Chondrocyte (in vitro differentiated cells): ENCODE measurements at places on chromosomes 7 and 10. TPM values are rescaled to one million over a fixed set of nuclear protein-coding genes. Genes with fewer than 3 reads are reported as not detected.
A peak's percentile ranks its signal among the peaks of the same experiment; 100 is the strongest.

Gene EXOC6
- 7.0 to 7.2 TPM (median 7.0 TPM) in 3 replicates for total RNA-seq

DNA sequence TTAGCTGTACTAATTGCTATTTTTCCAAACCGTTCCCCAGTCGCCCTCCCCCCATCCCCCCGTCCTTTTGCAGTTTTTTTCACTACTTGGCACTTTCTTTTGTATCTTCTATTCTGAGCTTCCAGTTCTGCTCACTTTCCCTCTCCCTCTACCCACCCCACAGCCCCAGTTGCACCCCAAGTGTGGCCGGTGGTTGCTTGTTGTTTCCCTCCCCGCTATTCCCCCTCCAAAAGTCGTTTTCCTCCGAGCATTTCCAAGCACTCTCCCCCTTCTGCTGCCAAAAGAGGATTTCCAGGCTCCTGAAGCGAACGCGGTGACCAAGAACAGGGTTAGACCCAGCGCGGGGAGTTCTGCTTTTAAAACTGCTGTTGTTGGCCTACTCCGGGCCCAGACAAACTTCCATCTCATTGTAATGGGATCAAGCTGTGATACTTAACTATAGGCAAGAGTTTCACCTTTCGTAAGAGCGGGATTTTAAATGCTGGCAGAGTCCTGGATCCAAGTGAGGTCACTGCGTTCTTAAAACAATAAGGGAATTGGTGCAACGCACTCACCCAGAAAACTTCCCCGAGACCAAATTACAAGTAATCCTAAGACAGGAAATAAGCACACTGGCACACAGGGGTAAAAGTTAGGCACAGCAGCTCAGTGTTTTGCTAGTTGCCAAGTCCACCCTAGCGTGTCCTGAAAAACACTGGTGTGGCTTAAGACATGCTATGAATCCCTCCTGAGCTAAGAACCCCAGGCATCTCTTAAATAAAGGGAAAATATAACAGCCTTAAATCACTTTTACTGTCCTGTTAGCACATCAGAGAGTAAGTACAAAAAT lies 1.5 kb upstream of the RGS10 start:
- no peak for DNase-seq

GRCh38 chr7:151819866-151820265 lies 57.0 kb downstream of the PRKAG2 start:
- DNase-seq = peak; percentile 32

GRCh38 chr7:151804756-151805155 lies 72.2 kb downstream of the PRKAG2 start:
- DNase-seq = peak; percentile 40

DNA sequence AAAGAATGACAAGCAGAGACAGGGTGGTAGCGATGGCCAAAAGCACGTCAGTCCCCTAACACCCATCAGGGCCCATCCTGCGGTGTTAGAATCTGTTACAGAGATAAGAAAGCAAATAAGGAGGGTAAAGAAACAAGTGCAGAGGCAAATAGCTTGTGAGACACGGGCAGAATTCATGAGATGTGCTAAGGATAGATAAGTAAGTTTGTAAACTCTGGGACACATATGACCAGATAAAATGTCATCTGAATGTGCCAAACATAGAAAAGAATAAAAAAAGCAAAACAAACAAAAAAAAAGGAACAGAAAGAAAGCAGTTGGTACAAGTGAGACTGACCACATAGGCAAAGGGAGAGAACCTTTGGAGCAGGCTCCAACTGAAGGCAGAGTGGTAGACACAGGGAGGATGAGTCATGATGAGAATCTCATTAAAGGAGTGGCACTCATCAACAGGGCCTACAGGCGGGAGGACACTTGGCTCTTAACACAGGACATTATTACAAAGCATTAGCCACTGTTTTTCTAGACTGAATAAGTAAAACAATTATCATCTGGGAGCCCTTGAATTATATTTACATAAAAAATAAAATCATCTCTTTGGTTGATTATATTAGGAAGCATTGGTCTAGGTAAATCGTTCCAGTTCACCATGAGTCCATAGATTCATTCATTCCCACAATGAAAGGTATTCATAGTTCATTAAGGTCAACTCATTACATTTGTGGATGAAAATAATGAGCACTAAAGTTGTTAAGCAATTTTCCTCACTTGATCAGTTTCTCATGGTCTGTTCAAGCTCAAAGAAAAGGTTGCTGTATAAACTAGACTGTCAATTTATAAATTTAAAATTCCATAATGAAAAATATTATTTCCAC lies 21.5 kb upstream of the EPHB6 start:
- no peak for DNase-seq

DNA sequence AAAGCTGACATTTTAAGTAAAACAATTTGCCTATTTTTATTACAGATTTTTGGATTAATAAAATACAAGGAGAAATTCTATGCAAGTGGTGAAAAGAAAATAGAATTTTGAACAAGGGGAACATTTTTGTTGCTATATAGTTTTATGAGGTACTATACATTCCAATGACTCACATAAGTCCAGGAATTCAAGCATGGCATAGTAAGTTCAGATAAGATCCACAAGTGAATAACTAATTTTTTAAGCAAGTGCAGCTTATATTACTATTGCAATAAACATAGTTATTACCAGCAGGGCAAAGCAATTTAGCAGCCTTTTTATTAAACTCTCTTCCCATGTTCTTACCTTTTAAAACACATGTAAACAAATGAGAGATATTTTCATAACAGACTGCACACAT lies 1123.5 kb upstream of the LRRN3 start:
- no peak for DNase-seq

DNA sequence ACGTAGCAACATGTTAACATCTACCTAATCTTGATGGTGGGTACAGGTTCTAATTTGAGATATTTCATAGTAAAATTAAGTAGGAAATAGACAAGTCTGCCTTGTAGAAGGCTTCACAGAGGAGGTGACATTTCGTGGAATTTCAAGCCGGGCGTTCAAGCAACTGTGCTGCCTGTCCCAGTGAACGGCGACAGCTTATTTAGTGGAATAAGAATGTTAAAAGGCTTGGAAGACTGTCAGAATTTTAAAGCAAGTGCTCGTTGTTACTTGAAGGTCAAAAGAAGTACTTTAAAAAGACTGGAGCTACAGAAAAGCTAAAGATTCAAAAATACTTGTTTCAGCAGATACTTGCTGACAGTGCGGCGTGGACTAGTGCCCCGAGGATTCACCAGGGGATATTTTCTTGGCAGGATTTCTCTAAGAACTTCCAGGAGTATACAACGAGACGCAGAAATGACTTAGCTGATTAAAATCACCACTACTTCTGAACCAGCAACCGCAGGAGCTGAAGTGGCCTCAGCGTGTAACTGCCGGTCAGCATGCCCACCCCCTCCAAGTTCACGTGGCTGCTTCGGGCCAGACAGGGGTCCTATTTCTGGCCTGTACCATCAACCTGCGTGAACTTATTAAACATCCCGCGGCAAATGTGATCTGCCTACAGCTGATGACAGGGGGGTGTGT lies 46.5 kb downstream of the CTBP2 start:
- no peak for DNase-seq

GRCh38 chr7:118040562-118040961 lies 143.4 kb upstream of the LSM8 start:
- DNase-seq = no peak

Gene ATP6V0A4
- total RNA-seq = 0.35 to 0.70 TPM (median 0.51 TPM) in 3 replicates

Gene HACD1
- 31.6 to 77.4 TPM (median 71.6 TPM) in 3 replicates for total RNA-seq

Gene ZNF107
- 1.7 to 3.3 TPM (median 1.9 TPM) in 3 replicates for total RNA-seq

GRCh38 chr7:131061158-131061557 lies 266.5 kb upstream of the MKLN1 start:
- DNase-seq = no peak

GRCh38 chr10:29142516-29143314 lies 146.2 kb upstream of the LYZL1 start:
- no peak for DNase-seq

DNA sequence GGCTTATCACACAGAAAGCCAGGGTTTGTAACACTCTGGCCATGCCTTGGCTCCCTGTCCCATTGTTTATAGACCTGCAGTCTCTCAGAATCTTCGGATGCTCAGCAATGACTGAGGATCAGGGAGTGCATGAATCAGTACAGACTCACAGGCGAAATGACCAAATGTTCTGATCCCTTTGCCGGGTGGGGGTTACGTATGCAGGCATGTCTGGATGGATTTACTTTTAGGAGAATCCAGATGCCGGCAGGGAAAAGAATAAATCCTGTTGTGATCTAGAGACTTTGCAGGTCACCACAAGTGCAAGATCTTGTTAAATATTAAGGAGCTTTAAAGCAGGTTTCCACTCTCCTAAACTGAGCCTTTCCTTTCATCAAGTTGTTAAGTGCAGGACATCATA lies 149.5 kb downstream of the SFMBT2 start:
- no peak for DNase-seq

DNA sequence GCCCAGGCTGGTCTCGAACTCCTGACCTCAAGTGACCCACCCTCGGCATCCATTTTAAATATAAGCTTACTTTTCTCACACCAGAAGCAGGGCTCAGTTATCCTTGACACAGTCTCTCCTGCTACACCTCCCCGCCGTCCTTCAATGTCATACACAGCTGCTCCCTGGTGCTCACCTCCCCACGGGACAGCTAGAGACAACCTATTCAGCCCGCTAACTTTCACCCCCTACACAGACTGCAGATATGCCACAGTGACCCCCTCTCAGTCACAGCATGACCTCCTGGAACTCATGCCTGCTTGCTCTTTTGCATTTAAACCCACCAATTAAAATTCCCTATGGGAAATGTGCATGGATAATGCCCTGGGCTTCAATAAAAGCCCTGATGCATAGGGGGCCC lies 44.2 kb upstream of the KCNMA1 start:
- no peak for DNase-seq

DNA sequence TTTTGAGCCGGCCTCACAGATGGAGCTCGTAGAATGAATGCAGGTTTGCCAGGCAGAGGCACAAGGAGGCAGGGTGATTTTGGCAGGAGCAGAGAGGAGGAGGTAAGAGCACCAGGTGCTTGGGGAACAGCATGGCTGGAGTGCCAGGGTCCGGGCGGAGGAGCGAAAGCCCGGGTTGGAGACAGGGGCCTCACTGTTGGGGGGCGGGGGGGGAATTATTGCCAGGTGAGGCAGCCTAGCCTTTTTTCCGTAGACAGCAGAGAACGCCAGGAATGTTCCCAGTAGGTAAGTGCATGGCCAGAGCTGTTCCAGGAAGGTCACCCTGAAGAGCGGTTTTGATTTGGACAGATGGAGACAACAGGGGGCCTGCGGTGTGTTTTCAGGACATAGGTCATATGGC lies 9.5 kb downstream of the SRRM3 start:
- DNase-seq = no peak

DNA sequence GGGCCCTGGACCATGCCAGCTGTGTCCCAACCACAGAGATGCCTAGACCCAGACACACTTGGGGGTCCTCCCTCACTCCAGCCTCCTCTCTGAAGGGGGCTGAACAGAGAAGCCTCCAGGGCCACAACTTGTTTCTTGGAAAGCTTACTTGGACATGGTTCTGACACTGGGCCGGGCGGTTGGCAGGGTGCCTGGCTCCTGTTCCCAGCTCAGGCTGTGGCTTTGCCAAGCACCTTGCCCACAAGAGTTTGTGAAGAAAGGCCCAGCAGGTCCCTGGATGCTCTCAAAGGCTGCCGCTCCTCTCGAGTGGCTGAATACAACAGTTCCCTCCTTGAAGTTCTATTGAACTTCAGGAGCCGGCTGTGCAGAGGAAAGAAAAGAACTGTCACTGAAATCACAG lies 181.6 kb downstream of the PTPN20 start:
- no peak for DNase-seq

Gene PTEN
- 82.9 to 85.4 TPM (median 83.5 TPM) in 3 replicates for total RNA-seq

GRCh38 chr10:109187677-109188076 lies 735.6 kb downstream of the XPNPEP1 start:
- no peak for DNase-seq

Gene SPOCK2
- 0.32 to 1.4 TPM (median 0.80 TPM) in 3 replicates for total RNA-seq

GRCh38 chr10:88062798-88063472 lies 199.5 kb downstream of the PTEN start:
- DNase-seq = no peak

DNA sequence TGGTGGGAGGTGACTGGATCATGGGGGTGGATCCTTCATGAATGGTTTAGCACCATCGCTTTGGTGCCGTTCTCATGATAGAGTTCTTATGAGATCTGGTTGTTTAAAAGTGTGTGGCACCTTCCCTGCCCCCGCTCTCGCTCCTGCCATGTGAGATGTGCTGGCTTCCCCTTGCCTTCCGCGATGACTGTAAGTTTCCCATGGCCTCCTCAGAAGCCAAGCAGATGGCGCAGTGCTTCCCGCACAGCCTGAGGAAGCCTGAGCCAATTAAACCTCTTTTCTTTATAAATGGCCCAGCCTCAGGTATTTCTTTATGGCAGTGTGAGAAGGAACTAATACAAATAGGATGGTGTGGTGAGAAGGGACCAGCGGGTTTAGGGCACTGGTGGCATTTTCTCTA lies 243.3 kb upstream of the CELF2 start:
- no peak for DNase-seq

Gene FAM3C
- 36.7 to 52.9 TPM (median 38.6 TPM) in 3 replicates for total RNA-seq

Gene ADRA2A
- 0.07 to 0.17 TPM in 2 of 3 replicates, not detected in the other for total RNA-seq

DNA sequence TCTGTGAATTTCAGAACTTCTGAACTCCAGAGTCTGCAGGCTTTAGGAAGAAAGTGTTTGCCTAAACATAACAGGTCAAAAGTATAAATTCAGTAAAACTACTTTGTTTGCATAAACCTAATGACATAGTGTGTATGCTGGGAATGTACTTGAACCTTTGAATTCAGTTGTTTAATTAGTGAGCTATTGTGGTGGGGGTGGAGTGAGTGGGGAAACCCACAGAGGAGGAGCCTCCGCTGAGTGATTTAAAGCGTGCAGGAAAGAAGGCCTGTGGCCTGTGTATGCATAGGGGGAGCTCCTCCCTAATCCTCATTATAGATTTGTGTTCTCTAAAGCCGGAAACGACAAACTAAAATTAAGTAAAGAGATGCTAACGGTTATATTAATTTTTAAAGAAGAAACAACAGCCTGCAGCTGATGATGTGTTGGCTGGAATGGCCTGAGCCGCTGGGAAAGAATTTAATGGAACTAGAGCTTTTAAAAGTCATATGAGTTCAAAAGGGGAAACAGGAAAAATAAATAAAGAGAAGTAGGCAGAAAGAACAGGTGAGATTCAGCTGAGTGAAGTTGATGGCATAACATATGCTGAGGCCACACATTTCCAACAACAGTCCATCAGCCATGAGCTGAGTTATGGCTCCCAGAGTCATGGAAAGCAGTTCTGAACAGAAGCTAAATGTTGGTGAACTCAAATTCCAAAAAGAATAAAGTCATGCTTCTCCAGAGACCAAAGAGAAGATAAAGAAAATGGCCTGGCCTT lies 595.0 kb downstream of the GRM8 start:
- no peak for DNase-seq

- no peak for DNase-seq
Observed at GRCh38 chr10:71837098-71837827, 13.8 kb downstream of the PSAP start.

- no peak for DNase-seq
Observed at GRCh38 chr10:76082232-76082631, 650.8 kb downstream of the LRMDA start.
